Activated CD8-positive, alpha-beta memory T cell treated with anti-CD3 and anti-CD28 coated beads for 4 hours (primary cell): ENCODE measurements at places on chromosomes 5 and 9.

- DNase-seq = no peak
Observed at GRCh38 chr5:154863291-154864080, 5.1 kb downstream of the CNOT8 start.

DNA sequence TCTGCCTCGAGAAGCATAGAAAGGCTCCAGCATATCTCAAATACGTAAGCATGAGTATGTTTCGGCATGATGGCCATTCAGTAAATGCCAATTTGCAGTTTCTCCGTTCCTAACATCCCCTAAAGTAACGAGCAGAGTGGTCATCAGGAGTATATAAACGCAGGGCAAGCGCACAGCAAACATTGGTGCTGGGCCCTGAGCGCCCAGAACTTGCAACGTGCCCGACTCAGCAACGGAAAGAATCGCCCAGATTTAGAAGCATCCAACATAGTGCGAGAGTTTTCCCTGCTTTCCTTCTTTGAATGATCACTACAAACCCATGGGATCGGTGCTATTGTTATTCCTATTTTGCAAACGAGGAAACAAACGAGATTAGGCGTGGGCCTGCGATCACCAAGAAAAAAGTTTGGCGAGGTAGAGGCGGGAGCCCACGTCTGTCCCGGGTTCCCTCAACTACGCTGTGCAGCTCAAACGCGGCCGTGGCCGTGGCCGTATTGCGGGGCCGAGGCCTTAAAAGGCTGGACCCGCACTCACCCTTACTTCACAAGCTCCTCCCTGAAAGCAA is 505 bp downstream of the RPS14 start:
- peak; percentile 4 for DNase-seq

- no peak for DNase-seq
Observed at GRCh38 chr5:176654856-176655255, 7.6 kb downstream of the TSPAN17 start.

DNA sequence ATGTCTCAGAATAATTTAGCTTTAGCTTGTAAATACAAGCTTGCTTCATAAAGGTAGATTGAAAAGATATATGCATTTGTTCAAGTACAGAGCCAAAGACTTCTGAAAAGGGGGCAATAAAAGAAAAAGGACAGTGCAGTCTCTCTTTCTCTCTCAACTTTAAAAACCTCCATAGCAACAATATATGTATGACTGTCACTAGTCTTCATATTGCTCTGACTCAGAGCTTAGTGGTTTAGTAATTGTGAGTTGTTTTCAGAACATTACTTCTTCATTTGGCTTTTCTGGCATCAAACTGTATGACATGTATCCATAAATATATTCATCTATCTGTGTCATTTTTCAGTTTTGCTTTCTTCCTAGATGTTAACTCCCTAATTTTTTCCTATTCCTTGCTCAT is 194.6 kb upstream of the KIF2A start:
- DNase-seq = no peak

DNA sequence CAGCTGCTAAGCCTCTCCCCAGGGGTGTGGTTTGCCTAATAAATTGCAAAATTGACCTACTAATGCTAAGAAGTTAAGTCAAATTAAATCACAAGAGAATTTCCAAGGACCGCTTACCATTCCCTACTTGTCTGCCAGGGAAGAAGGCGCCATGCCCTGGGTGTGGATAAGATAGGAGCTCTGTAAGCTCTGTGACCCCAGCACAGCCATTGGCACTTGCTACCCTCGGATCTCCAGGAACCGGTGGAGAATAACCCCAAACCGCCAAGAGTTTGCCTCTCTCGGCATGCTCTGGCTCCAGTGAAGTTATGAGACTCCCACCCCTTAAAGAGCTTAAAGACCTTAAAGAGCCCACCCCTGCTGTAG is 58.9 kb downstream of the NEURL1B start:
- DNase-seq = no peak

- DNase-seq = no peak
Observed at GRCh38 chr9:108569624-108570023, 286.2 kb downstream of the ACTL7B start.

- DNase-seq = no peak
Observed at GRCh38 chr5:145105384-145105783, 729.8 kb downstream of the PRELID2 start.

DNA sequence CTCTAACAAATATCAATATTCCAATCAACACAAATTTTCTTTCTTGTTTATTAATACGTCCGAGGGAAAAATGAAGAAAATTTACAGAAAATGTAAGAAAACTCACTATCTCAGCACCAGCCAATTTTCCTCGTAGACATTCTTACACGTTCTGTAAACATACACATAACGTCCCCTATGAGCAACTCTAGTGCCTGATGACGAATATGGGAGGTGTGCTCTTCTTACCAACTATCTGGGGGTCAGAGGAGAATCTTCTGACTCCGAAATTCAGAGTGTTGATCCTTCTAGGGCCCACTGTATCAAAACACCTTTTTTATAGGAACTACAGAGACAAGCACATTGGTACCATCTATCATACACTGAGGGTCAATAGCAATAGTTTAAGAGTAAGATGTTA is 198.7 kb downstream of the GAPVD1 start:
- DNase-seq = no peak

DNA sequence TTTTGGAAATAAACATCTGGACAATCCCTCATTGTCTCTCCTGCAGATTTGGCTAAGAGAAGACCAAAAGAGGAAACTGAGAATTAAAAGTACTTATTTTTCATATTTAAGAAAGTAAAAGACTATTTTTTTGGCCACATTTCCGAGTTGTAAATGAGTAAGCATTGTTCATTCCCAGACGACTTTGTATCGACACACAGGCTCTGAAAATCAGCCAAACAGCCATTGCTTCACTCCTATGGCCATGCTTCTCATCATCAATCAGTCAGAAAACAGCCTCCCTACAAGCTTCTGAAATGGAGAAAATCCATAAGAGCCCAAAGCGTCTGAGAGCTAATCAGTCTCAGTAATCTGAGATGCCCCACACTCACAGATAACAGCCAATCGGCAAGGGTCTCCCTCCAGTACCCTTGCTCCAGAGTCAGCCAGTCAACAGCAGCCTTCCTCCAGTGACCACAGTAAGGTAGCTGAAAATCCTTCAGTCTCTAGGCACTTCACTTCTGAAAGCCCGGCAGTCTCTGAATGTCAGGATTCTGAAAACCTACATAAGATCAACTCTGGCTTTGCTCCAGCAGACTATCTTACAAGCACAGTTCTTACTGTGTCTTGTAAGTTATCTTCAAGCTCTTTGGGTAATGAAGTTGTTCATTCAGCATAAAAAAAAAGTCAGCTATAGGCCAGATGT is 30.9 kb downstream of the CDO1 start:
- no peak for DNase-seq

- DNase-seq = no peak
Observed at GRCh38 chr5:19713740-19714139, 274.3 kb downstream of the CDH18 start.

DNA sequence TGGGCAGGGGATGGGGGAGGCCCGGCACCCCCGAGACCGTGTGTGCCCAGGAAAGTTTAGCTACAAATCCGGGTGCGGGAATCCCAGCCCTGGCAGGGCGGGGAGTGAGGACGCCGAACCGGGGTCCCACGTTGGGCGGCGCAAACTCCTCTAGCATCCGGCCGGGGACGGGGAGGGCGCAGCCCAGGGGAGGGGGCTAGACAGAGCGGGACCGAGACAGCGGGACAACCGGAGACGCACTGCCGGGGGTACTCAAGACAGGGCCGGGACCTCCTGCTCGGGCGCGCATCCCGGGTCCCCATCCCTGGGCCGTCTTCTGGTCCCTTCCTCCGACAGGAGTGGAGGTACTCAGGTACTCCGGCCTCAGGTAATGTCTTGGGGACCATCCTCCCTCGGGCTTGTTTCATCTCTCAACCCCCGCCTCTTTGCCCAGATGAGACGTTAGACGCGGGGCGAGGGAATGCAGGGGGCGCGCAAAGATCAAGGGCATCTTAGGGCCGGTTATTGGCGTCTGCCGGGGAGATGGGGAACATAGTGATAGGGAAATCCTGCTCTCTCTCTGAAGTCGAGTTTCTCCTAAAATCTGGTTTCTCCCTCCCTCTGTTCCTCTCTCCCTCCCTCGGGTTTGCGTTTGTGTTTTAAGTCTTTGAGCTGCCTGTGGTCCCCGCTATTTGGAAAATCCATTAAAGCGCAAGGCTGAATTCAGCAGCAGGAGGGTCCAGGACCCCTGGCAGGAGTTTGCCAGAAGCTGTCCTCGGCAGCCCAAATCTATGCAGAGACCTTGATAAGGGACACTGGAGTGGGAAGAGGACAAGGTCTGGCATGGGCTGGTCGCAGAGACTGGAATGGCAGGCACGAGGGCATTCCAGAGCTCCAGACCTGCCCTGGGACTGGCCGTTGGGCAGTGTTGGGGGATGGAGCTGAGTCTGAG is 815 bp downstream of the PDZD2 start:
- DNase-seq = no peak

DNA sequence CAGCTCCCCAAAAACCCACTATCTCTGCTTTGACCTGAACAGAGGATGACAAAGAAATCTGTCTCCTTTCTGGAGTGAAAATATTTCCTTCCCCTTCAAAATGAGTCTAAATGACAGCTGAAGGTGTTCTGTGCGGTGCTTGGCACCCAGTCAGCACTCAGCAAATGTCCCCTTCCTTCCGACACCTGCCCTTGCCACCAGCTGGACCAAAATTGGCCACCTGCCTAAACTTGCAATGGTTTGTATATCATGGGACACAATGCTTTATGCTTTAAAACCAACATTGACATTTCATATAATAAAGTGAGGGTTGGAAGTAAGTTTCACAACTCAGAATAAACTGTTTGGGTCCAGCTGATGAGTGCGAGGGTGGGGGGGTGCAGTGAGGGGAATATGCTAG is 7.5 kb upstream of the TTC1 start:
- no peak for DNase-seq

DNA sequence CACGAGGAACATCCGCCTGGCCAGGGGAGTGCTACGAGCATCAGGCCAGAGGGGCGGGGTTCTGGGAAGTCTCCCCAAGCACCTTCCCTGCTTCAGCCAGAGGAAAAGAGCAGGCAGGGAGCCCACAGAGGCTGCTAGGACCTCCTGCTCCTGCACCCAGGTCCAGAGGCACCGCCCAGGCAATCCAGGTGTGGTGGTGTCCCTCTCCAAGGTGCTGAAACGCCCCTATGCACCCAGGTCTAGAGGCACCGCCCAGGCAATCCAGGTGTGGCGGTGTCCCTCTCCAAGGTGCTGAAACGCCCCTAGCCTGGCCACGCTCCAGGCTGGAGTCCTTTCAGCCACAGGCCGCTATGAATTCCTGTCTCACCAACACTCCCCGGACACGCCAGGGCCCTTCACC is 10.7 kb upstream of the UBAC1 start:
- no peak for DNase-seq

- no peak for DNase-seq
Observed at GRCh38 chr9:108400297-108400696, 455.5 kb downstream of the ACTL7B start.

DNA sequence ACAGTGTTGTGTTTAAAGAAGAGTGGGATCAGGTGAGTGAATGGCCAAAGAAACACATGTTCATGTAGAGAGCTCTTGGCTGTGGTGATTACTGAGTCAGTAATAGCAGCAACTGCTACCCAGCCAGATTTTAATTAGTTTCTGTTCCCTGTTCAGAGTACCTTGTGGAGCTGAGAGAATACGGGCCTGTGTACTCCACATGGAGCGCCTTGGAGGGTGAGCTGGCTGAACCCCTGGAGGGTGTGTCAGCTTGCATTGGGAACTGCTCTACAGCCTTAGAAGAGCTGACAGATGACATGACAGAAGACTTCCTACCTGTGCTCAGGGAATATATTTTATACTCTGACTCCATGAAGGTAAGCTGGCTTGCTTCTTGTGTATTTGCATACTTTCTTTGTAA is 52.3 kb downstream of the SLC46A2 start:
- no peak for DNase-seq

- DNase-seq = no peak
Observed at GRCh38 chr5:415928-416635, 26.9 kb upstream of the EXOC3 start.

DNA sequence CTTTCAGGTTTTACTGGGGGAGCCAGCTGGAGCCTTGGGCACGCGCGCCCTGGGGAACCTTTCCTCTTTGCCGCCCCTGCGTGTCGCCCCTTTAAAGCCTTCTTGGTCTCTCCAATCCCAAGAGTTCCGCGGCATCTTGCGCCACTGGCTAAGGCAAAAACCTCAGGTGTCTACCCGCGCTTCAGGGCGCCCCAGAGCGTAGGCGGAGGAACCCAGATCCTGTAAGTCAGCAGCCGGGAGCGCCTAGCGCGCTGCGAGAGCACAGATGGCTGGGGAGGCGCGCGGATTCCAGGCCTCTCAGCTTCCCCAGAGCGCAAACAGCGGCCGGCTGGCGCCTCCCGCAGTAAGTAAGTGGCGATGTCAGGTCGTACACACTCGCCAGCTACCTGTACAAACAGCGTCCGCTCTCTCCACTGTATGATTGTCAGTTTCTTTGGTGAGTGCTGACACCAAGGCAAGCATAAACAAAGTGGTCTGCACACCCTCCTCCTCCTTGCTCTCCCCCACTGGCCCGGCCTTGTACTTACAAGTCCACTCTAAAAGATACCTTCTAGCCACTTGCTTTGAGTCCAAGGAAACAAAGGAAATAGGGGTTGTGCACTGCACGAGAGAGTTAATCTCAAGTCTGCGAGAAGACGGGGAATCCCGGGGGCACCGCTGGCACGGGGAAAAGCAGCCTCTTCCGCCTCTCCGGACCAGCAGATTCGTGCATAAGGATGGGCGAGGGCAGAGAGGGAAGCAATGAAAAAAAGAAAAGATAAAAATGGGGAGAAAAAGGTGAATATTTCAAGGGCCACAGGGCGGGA is 2.9 kb downstream of the HTR1A start:
- DNase-seq = no peak

DNA sequence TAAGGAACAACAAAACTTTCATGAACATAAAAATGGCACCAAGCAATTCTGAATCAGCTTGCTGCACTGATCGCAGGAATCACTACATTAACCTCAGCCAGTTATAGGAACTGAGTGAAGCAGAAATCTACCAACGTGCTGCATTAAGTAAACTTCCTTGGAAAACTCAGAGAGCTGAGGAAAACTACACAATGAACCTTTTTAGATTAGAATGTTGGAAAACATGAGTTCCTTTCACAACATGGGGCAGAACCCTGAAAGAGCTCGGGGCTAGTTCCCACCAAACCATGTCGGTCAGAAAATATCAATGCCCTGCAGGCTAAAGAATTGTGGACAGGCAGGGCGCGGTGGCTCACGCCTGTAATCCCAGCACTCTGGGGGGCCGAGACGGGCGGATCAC is 19.4 kb downstream of the ALDH7A1 start:
- DNase-seq = no peak

DNA sequence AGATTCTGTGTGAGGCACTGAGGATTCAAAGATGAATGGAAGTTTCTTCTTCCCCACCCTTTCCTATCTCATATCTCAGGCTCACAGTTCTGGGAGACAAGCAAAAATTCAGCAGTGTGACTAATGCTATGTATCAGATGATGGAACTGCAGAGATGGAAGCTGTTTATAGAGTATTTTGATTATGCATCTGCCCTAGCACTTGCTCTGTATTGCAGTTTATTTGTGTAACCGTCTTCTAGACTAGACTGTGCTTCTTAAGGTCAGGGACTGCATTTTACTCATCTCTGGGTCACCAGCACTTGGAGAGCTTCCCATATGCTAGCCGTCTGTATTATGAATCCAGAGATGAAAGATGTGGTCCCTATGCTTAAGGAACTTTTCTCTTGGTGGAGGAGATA is 12.6 kb downstream of the CAVIN4 start:
- DNase-seq = no peak
